ENCODE measurements at places on chromosomes 6 and 20.

- peak; percentile 52 for DNase-seq
Observed at GRCh38 chr6:116450769-116451740, 10.1 kb upstream of the CALHM6 start.

- no peak for DNase-seq
Observed at GRCh38 chr20:51750037-51750769, 18.0 kb downstream of the ATP9A start.

GRCh38 chr6:133891927-133892812 is 3.3 kb downstream of the TCF21 start:
- no peak for DNase-seq

DNA sequence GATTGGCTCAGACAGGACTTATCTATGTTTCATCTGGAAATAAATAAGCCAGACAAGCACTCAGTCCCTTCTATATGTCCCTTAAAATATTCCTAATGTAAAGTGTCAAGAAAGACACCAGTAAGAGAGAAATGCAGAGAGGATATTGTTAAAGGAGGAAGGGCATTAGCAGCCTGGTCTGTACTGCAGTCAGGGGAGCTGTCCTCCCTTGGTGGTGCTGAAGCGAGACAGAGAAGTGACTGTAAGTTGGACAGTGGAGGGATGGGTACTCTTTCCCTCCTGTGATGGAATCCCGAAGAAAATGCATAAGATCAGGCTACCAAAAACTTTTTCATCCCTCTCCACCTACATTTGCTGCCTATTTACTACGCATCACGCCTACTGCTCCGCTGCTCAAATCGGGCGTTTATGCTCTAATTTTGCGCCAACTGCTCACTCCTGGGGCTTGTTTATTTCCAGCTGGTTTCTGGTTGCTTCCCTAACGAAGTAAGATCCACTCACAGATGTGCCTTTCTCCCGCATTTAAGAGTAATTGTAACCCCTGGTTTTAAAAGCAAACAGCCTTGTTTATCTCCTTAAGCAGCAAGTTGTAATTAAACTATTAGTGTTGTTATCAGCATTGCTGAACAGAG is 35.2 kb downstream of the PHACTR1 start:
- no peak for DNase-seq

- no peak for DNase-seq
Observed at GRCh38 chr6:143286251-143286795, 164.2 kb downstream of the ADAT2 start.

DNA sequence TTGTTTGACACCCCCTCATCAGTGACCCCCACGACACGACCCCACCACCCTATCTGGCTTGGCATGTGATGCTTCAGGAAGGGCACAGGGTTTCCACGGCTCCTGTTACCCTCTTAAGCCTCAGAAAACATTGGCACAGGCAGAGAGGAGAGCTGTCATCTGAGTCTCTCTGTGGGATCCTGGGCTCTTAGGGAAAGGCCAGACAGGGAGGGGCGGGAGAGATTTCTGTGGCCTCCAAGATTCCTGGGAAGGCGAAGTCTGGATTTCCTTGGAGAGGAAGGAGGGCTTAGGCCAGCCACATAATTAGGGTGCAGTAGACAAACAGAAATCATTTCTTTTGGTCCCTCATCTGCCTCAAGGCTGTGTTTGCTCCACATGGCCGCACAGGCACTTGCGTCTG is 191.6 kb upstream of the SNX9 start:
- no peak for DNase-seq

DNA sequence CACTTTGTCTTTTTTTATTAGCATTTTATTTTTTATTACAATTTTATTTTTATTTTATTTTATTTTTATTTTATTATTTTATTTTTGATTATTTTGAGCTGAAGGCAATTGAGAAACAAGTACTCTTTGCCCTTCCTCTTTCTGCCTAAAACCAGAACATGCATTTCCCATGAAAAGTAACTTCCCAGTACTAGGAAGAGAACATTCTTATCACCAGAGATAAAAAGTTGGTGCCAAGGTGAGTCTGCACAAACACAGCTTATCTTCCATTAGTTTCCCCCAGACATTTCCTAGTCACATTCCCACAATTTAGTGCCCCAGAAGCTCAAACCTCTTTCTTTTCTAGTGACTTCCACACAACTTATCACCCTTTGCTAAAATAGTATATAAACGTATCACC is 84.8 kb downstream of the CD24 start:
- no peak for DNase-seq

DNA sequence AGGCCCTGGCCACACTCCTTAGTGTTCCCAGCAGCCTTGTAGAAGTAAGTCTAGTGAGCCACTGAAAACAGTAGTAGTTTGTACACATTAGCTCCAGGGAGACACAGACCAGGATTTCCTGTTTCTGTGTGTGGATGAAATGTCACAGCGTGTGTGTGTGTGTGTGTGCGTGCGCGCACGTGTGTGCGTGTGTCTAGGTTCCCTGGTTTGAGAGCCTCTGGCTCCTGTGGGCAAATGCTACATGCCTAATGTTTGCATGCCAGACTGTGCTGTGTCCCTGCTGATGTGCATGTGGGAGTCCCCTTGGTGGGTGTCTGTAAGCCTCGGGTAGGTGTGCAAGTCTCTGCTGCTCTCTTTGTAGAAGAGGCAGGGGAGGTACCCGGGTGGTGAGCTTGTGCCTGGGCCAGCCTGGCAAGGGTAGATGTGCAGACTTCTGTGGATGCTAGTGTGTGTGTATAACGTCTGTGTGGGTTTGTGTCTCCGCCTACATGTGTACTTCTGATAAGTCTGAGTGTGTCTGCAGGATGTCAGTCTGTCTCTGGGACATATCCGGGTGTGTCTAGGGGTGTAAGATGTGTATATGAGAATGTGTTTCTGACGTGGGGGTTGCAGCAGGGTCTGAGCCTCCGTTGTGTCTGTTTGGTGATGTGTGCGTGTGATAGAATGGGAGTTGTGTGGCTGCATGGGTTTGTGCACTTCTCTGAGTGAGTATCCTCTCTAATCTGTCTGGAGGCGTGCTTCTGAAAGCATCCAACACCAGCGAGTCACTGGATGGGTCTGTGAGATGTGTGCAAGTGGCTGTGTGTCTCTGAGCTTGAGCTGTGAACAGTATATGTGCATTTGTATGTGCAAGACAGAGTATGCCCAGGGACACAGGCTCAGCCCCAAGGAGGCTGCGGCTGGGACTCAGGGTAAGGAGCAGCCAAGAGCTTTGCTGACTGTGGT is 19.0 kb upstream of the TLDC2 start:
- DNase-seq: no peak

DNA sequence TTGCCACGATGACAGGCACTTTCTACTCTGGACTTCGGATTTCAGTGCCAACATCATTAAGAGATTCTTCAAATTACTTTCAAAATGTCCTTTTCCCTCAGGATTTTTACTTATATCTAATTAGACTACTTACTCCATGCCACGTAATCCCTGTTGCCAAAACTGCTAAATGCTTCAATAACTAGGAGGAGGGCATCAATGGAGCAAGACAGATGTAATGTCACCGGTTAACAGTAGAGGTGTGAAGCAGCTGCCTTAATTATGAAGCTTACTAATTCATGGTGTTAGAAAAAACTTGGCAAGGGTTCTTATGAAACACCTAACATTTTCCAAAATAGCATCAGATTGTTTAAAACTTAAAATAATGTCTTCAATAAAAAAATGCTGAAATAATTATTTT is 111.2 kb upstream of the SIM1 start:
- DNase-seq: no peak

- DNase-seq: no peak
Observed at GRCh38 chr6:25700761-25701160, 48.7 kb downstream of the SCGN start.

DNA sequence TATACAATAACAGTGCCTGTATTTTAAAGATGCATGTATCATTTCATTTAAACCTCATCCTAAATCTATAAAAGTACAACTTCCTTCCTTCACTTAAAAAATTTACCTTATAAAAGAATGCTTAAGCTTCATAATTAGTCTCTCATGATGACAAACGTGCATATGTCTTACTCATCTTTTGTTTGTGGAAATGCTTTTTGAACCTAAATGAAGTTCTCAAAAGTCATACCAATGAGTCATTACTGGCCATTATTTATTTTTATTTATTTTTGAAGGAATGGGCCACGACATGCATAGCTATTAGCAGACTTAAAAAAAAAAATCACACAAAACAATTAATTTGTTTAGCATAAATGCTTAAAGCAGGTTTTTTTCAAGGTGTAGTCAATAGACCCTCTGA is 3.7 kb downstream of the TFB1M start:
- DNase-seq: no peak

DNA sequence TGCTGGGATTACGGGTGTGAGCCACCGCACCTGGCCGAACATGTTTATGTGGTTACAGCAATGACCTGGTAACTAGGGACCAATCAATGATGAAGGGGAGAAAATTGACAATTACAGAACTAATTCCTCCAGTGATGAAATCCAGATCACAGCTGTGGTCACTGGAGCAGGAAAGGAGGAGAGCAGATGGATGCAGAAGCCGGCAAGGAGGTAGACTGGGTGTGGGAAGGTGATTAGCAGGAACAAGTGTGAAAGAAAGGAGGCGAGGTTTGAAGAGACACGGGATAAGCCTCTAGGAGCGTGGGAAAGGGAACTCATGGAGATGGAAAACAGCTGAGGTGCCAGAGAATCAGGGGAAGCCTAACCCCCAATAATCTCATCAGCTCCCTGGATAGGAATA is 17.2 kb upstream of the SPAG4 start:
- no peak for DNase-seq

DNA sequence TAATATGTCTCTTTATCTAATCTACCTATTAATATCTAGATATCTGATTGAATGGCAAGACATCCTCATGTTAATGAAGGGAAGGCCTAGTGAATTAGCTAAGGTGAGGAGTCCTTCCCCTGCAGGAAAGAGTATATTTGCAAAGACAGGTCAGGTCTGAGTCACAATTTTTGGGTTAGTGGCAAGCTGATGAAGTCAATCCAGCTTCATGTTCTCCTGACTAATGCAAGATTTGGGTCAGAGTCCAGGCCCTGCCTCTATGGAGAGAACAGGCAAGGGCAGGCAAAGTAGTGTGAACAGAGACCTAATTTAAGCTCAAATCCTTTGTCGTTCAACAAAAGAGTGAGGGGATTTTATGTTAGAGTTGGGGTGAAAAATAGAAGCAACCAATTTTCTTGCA is 496.7 kb downstream of the BMP2 start:
- no peak for DNase-seq

DNA sequence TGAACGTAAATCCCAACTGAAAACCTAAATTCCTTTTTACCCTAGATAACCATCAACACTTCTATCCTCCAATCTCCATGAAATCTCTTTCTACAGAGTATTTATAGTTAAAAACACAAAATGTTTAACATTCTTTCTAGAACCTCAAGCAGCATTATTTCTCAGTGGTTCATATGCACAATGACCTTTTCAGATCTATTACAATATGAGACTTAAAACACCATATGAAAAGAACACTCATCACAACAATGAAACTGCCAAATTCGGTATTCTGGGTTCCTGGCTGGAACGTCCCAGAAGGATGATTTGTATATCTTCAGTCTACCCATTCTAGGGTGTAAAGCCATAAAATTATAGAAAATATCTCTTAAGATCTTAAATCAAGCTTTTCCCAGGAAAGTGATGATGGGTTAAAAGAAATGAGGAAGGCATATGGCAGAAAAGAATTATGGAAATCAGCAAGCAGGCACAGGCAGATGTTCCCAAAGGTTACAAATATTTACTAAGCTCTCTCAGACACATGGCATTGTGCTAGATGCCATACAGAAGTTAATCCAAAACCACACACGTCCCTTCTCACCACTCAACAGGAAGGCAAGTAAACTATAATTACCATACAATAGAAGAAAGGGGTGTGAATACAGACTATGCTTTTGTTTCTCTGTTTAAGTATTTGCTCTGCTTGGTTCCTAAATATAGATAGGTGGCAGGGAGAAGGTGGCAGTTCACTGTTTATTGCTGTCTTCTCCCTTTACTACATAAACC is 118.0 kb downstream of the CHD6 start:
- DNase-seq: no peak

GRCh38 chr6:116456927-116457326 is 4.2 kb upstream of the CALHM6 start:
- no peak for DNase-seq

- no peak for DNase-seq
Observed at GRCh38 chr20:22535483-22535882, 48.9 kb downstream of the FOXA2 start.

GRCh38 chr20:47041396-47041899 is 146.8 kb downstream of the EYA2 start:
- no peak for DNase-seq

- no peak for DNase-seq
Observed at GRCh38 chr20:6606651-6607050, 160.8 kb upstream of the BMP2 start.

DNA sequence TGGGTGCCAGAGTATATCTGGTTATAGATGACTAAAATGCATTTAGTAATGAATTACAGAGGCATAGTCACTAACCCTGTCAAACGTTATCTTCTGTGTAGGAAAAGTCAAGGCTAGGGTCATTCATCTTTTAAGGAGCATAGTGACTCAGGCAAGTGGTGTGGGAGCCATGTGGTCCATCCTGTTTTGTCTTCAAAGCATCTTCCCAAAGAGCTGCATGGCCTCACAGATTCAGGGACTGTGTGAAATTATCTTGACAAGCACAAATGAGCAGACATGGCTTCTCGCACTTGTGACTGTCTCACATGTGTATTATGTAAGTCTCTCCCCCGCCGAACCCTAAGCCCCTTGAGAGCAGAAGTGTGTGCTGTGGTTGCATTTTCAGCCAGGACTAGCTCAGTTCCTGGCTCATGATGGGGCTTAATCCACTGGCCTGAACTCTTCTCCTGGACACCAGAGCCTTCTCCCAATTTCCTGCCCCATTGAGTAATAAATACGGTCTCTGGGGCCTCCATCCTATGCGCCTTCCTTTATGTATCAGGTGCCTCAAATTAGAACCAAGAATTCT is 769.1 kb downstream of the QKI start:
- DNase-seq: no peak

GRCh38 chr6:36578431-36578830 is 15.7 kb upstream of the SRSF3 start:
- DNase-seq: no peak

- DNase-seq: no peak
Observed at GRCh38 chr6:146813554-146813953, 214.8 kb downstream of the ADGB start.

DNA sequence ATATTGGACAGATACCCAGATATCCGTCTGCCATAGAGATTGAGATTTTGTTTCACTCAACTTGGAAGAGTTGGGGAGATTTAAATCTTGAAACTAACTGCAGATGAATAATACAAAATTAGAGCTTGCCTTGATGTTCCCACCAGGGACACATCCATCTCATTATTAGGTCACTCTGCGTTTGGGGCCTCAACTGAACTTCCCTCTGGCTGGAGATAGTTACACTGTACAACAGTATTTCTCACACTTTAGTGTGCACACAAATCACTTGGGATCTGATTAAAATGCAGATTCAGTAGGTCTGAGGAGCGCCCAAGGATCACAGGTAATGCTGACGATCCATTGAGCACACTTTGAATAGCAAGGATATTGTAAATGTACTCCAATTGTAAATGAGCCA is 35.0 kb upstream of the ADTRP start:
- DNase-seq: no peak

All from GM12878 (cell line).